ENCODE measurements at places on chromosomes 2 and 18.

GRCh38 chr2:228956701-228957474 is 314.2 kb downstream of the PID1 start:
- no peak for DNase-seq

GRCh38 chr18:48125724-48126123 is 195.3 kb upstream of the SMAD2 start:
- no peak for DNase-seq

DNA sequence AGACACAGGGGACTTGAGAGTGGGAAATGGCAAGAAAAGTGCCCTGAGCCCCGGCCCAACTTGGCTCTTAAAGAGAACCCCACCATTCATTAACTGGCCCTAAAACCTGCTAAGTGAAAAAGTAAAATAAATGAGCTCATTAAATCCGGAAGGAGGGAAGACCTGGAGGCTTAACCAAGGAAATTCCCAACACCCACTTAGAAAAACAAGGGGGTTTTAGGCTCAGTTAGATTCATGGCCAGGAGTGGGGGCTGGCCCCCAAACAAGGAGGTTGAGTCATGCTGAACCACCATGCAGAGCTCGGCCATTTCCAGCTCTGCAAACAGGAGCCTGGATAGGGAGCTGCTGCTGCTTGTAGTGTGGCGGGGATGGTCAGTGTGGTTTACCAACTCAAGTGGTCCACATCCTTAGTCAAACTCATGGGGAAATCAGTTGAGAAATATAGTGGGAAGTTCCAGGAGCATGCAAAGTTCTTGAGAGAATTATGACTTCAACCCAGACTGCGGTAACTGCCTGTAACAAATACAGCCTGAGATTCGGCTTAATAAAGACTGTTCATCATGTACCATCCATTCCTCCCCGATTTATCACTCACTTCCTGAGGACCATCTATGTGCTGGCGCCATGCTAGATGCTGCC is 39.7 kb upstream of the MRPL19 start:
- DNase-seq, result no peak

DNA sequence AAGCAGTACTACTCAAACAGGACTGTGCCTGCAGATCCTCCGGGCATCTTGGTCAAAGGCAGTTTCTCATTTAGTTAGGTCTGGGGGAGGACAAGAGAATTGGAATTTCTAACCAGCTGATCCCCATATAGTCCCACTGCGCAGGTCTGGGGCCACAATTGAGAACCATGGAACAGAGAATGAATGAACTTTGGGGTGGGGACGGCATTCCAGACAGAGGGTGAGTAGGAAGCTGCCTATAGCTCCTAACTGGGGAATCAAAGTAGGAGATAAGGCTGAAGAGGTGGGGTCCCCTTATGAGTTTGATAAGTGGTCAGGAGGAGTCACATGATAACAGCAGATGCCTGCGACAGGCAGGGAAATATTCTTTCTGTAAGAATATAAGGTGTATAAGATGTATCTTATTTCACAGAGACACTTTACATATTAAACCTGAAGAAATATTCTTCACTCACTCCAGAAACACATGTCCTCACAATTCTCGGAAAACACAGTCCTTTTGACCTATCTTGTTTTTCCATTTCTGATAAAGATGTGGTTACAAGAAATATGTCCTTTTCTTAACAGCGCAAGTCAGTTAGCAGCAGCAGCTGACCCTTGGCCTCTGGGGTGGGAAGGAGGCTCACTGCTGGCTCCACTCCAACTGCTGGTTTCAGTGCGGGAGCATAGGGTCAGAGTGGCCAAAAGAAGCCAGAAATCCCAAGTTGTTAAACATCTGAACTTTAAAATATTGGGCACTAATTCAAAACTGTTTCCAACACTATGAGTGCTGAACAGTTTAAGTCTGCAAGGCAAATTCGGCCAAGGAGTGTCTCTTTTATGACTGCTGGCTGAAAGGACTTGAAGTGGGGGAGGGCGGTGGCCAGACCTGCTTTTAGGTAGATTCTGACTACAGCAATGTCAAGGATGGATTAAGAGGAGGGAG is 12.6 kb upstream of the TMEM214 start:
- no peak for DNase-seq

DNA sequence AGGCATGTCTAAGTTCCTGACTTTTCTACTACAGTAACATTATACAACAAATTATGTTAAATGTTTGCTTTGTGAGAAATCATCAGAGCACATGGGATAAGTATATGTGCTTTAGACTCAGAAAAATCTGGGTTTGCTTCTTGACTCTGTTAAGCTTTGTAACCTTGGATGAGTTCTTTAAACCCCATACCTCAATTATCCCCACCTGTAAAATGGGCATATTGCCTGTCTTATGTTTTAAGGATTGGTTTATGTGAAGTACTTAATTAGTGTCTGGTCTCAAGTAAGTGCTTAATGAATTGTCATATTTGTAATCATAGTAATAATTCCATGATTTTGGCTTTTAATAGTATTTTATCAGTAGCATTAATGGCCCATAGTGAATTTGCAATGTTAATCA is 135.8 kb downstream of the TAF4B start:
- DNase-seq, result no peak

GRCh38 chr2:215422676-215423075 is 13.2 kb downstream of the FN1 start:
- no peak for DNase-seq

DNA sequence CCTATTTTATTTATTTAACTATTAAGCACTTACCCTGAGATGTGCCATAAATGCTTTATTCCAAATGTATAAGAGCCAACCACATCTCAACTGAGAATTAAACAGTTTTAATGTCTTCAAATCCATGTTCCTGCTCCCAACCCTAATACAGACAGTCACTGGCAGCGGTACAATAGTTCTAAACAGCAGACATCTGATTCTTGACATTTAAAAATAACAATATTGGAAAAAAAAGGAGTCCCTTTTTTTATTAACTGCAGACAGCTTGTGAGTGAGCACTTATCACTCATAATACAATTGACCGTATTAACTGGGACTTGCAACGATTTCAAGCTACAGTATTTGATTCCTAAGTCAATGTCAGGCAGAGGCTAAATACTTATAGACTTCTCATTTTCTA is 424.6 kb downstream of the TGIF1 start:
- DNase-seq, result no peak

DNA sequence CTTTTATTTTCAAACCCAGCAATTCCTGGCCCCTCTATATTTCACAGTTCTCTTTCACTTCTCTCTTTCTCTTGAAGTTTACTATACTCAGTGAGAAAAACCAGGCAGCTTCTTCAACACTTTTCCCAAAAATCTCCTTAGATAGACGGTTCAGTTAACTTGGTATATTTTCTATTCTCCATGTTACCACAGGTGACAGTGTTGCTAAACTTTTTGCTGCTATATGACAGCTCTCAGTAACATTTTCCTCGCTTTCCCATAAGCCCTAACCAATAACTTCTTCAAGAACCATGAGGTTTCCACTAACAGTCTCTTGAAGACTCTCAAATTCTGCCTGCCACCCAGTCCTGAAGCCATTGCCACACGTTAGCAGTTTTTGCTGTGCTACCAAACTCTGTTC is 45.8 kb downstream of the CYBRD1 start:
- no peak for DNase-seq

DNA sequence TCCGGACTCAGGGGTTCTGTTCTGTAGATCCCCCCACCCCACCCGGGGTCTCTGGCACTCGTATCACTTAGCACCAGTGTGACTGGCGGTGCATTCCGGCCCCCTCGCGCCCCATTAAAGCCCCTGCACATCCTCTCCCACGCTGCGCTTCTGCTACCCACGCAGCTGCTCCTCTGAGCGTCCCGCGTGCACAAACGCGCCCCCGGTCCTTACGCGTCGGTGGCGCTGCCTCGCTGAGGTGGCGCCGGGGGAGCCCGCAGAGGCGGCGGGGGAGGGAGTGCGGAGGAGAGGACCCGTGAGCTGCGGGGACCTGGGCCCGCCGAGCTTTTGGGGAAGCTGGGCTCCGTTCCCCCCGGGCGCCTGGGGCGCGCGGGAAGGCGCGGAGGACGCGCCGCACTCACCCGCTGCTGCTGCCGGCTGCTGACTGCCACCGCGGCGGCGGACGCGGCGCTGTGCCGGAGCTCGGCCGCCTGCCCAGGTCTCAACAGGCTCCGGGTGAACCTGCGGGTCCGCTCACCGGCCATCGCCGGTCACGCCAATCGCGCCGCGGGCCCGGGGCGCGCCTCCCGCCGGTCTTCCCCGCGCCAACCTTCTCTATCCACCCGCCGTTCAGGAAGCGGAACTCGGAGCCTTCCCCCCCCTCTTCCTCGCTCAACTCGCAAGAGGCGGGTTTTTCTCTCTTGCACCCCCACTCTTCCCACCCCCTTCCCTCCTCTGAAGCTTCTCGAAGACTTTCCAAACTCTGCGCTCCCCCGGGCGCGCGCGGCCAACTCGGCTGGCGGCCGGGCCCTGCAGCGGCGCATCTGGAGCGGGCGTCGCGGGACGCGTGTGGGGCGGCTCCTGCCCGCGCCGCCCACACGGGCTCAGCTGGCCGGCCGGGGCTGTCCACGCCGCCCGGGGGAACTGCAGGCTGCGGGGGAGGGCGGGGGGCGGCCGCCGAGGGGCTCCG is at the start of gene DOCK10:
Gene DOCK10 (minus strand): TSS at position 618 of the 949 bp plus-strand sequence. CDS start 94 bp downstream, at position 524.
- DNase-seq, result no peak

GRCh38 chr2:85890522-85891176 is 1.9 kb upstream of the ST3GAL5 start:
- DNase-seq, result no peak

GRCh38 chr2:238883421-238883901 is 35.6 kb downstream of the TWIST2 start:
- no peak for DNase-seq

DNA sequence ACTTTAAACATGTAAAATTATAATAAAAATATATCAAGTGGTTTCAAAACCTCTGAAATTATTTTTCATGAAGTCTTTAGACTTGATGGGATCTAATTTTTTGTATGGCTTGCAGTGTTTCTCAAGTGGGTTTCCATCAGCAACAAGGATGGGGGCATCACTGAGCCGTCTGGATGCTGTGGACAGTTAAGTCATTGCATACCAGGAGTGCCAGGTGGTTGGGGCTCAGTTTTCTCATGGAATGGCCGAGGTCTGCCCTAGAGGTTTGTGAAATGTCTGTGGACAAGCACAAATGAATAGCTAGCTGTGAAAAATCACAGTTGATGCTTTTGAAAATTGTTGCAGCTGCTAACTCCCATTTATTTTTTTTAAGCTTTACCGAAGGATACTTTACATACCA is 1.7 kb downstream of the PRELID3A start:
- no peak for DNase-seq

DNA sequence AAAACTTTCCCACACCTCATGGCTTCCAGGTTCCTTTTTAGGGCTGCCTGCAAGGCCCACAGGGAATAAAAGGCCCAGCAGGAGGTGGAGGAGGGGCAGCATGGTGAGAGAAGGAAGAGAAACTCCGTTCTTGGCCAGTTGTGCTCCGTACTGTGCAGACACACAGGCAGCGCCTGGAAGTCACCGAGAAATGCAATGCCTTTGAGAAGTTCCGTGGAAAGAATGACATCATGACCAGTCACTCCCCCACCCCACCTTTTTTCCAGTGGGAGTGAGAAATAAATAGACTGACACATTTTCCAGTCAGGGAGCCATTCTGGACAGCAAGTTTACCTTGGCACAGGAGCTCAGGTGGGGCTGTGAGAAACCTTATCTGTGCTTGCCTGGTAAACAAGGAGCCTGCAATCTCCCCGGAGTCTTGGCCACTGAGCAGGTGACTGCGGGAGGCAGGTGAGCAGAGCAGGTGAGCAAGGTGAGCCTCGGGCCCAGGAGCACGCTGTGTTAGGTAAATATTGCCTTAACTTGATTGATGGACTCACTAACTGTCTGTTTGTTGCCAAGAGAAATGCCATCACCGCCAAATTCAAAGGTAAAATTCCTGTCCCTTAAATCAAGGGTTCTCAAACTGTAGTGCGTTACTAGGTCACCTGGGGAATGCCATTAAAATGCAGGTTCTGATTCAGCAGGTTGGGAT is 13.5 kb upstream of the LBH start:
- peak; percentile 72 for DNase-seq

GRCh38 chr2:134866498-134867099 is 28.2 kb downstream of the ACMSD start:
- DNase-seq, result no peak

- no peak for DNase-seq
Observed at GRCh38 chr2:19819097-19820065, 82.4 kb downstream of the TTC32 start.

DNA sequence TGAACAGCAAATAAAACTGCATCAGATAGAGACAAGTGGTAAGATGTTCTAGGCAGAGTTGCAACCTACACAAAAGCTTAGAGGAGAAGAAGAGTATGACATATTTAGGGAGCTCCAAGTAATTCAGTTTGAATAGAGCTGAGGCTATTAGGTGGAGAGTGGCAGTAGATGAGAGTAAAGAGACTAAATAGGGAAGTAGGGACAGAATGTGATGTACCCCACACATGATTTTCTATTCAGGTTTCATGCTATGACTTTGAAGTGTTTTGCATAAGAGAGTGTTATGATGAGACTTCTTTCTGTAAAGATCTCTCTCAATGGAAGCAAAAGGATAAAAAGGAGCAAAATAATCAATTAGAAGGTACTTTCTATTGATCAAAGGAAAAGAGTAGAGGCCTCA is 206.8 kb upstream of the ERBB4 start:
- no peak for DNase-seq

- peak; percentile 61 for DNase-seq
Observed at GRCh38 chr2:20424300-20425290, 22.3 kb upstream of the RHOB start.

GRCh38 chr2:156327835-156328695 is 4.5 kb downstream of the NR4A2 start:
- no peak for DNase-seq

DNA sequence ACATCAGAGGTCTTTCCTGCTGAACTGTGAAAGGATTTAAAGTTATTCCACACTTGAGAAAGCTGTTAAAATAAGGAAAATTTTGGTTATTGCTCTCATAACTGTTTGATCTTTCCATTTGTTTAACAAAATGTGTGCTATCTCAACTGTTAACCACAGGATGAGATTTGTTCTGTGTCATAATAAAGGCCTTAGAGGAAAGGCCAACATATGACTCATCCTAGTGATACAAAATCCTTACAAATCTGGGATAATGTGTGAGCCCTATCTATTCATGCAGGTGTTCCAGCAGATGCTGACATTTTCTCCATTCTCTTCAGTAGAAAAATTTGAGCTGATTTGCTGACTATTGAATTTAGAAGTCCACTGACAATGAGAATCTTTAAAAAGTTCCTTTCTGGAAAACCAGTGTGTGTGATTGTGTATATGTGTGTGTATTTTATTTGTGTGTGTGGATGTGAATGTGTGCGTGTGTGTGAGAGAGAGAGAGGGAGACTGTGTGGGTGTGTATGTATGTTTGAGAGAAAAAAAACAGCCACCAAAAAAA is 1111.9 kb upstream of the GYPC start:
- no peak for DNase-seq

- peak; percentile 77 for DNase-seq
Observed at GRCh38 chr18:36786686-36787085, 42.1 kb downstream of the TPGS2 start.

DNA sequence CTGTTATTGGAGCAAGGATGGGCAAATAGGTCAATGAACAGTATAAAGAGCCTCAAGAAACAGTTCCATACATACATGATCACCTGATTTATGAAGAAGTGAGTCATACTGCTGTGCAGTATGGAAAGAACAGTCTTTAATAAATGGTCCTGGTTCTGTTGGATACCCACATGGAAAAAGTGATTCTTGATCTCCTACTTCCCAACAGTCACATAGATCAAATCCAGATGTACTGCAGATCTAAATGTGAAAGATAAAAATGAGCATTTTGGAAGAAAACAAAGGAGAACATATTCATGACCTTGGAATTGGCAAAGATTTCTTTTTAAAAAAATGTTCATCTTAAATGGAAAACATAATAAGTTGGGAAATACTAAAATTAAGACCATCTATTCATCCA is 75.8 kb downstream of the CCDC148 start:
- no peak for DNase-seq
